ENCODE measurements at places on chromosomes 4 and X.

DNA sequence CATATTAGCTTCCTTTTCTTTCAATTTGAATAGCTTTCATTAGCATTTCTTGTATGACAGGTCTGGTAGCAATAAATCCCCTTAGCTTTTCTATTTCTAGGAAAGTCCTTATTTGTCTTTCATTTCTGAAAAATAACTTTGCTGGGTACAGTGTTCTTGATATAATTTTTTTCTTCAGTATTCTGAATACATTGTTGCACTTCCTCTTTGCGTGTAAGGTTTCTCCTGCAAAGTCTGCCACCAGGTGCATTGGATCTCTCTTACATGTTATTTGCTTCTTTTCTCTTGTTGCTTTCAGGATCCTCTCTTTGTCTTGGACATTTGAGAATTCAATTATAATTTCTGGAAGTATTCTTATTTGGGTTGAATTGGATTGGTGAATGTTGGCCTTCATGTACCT, 663.7 kb downstream of the GRXCR1 start:
- no peak overlapping the region for H3K27ac ChIP-seq
- H3K4me3 ChIP-seq = no peak overlapping the region

DNA sequence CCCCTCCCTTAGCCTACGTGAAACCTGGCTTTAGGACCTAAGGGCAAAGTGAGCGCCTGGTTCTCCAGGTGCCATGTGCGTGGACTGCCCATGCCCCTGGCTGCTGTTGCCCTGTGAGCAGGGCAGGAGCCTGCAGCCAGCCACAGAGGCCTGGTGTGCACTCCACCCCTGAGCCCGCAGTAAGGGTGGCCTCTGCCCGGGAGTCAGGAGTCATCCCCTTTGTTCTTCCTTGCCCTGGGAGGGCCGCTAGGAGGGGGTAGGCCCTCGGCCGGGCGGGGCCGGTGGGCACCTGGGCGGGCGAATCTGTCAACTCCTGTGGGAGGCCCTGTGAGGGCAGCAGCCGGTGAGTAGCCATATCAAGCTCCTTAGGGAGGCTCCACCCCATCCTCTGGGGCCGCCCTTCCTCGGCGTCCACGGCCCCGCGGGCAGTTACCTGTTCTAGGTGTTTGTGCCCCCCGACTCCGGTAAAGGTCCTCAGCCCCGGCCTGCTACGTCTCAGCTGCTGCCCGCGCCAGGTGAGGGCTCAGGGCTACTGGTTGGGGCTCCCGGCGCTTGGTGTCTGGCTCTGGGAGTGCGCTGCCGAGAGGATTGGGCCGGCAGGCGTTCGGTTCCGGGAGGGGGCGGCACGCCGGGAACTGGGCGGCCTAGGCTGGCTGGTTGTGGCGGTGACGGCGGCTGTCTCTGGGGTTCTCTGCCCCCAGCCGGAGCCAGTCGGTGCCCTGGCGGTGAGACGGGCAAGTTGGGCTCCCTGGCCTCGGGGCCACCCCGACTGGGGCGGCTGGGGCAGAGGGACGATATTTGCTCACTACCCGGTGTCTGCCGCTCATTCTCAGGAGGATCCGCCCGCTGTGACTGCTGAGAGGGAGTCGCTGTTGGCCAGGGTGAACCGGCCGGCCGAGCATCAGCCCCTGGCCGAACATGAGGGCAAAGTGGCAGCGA, 1060.2 kb downstream of the TECRL start:
- H3K27me3 ChIP-seq = no peaks in the 10 kb centered on the region
- no peaks in the 10 kb centered on the region for H3K36me3 ChIP-seq
- DNase-seq = no peak
- no peaks in the 10 kb centered on the region for H3K4me1 ChIP-seq
- no peak overlapping the region for H3K27ac ChIP-seq

DNA sequence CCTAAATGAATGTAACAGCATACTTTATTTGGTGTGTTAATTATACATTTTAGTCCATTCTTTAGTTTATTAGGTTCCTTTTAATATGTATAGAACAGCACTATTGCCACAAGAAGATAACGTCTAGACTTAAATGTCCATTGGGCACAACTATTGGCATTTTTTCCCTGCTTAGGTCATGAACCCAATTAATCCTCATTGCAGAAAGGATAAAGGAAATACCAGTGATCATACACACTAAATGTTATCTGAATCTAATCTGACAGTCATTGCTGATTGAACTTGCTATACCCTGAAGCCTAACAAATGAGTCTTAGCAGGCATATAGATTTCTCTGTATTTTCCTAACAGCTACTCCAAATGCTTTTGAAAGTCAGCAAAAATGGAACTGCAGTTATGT, 2250.0 kb upstream of the AGA start:
- no peak overlapping the region for H3K4me3 ChIP-seq
- H3K27ac ChIP-seq = no peak overlapping the region
- no peaks in the 10 kb centered on the region for H3K4me1 ChIP-seq
- H3K27me3 ChIP-seq = no peaks in the 10 kb centered on the region

DNA sequence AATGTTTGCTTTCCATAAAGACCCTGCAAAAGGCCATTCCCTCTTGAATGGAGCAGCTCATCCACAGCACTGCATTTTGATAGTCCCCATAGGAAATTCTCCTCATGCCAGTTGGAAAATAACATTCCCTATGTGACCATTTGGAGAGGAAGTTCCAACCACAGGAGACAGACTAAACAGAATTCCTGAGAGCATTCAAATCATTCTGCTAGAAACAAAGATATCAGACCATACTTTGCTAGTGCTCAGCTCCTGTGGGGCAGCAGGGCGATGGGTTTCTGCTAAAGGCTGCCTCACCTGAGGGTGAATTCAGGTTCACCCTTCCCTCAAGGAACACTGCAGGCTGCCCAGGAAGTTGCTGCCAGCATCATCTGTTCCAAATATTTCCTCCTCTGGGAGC, 58.8 kb downstream of the LNX1 start:
- no peaks in the 10 kb centered on the region for H3K27me3 ChIP-seq
- DNase-seq = peak; percentile 53
- H3K4me3 ChIP-seq = no peak overlapping the region
- H3K36me3 ChIP-seq = no peaks in the 10 kb centered on the region

DNA sequence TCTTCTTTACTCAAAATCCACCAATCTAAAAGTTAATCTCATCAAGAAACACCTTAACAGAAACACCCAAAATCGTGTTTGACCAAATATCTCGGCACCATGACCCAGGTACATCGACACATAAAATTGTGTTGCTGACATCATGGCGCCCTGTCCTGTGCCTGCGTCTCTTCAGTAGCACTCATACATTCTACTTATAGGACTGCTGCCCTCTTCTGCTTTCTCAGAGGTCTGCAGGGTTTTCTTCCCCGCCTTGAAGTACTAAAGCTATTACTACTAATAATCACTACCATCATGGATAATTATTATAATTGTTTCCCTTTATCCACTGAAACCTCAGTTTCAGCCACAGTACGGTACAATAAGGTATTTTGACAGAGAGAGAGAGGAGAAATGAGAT, 1403.1 kb upstream of the TENM3 start:
- H3K27ac ChIP-seq = no peak overlapping the region
- no peak for DNase-seq

GRCh38 chr4:26736621-26737020, 124.0 kb upstream of the STIM2 start:
- H3K27me3 ChIP-seq = no peaks in the 10 kb centered on the region
- DNase-seq = peak; percentile 77
- H3K27ac ChIP-seq = peak overlapping the region; percentile 93

DNA sequence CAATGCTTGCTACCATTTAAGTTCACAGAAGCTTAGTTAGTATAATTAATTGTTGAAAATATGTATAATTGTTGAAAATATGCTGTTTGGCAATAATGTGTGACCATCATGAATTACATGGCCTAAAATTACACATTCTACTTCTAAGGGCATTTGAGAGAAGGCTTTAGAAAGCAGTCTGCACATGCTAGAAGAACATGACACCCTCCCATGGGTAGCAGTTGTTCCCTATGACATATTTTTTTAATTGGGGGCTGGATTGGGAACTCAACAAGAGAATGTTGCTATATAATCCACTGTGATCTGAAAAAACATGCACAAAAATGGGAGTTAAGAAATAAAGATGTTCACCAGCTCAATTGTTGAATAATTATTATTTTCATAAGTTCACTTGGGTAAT, 331.4 kb downstream of the ARHGAP24 start:
- H3K27ac ChIP-seq = no peak overlapping the region
- DNase-seq = no peak
- no peaks in the 10 kb centered on the region for H3K27me3 ChIP-seq

GRCh38 chrX:11375614-11376119, 82.5 kb downstream of the AMELX start:
- no peaks in the 10 kb centered on the region for H3K27me3 ChIP-seq
- H3K36me3 ChIP-seq = no peaks in the 10 kb centered on the region
- no peak overlapping the region for H3K27ac ChIP-seq
- DNase-seq = no peak

- H3K36me3 ChIP-seq = no peaks in the 10 kb centered on the region
- H3K4me1 ChIP-seq = no peaks in the 10 kb centered on the region
- peaks cover 2% of the 10 kb centered on the region for H3K27me3 ChIP-seq
- no peak overlapping the region for H3K27ac ChIP-seq
- no peak for DNase-seq
Observed at GRCh38 chr4:14877246-14878225, 124.7 kb upstream of the CPEB2 start.

GRCh38 chr4:6974138-6974848, 64.7 kb downstream of the TBC1D14 start:
- H3K36me3 ChIP-seq = no peaks in the 10 kb centered on the region
- H3K27ac ChIP-seq = no peak overlapping the region
- H3K4me3 ChIP-seq = no peak overlapping the region
- 0 out of 2 replicates have a peak, but pooled peaks cover 1% of the 10 kb centered on the region for H3K4me1 ChIP-seq
- H3K27me3 ChIP-seq = no peaks in the 10 kb centered on the region
- DNase-seq = peak; percentile 84

DNA sequence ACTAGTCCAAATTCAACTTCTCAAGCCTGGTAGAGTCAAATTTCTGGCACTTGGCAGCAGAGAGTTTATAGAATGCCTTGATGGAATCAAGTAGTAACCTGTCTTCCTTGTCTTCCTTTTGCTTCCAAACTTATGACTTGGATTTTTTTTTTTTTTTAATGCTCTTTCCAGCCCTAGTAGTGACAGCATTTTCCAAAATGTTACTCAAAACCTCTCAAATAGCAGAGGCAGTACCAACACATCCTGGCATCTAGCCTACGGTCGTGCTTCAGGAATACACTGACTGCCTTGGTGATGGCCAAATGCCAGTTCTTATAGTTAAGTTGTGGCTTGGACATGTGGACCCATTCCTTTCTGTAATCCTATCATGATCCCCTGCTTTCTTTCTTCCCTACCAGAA, 46.0 kb downstream of the GALNT7 start:
- no peak overlapping the region for H3K27ac ChIP-seq
- peaks cover 4% of the 10 kb centered on the region for H3K4me1 ChIP-seq
- no peaks in the 10 kb centered on the region for H3K36me3 ChIP-seq
- H3K4me3 ChIP-seq = no peak overlapping the region
- no peaks in the 10 kb centered on the region for H3K27me3 ChIP-seq
- peak; percentile 17 for DNase-seq

- no peaks in the 10 kb centered on the region for H3K36me3 ChIP-seq
- no peaks in the 10 kb centered on the region for H3K4me1 ChIP-seq
Observed at GRCh38 chrX:31483336-31483735, 411.5 kb upstream of the FTHL17 start.

- no peaks in the 10 kb centered on the region for H3K36me3 ChIP-seq
- H3K4me3 ChIP-seq = no peak overlapping the region
- H3K27ac ChIP-seq = no peak overlapping the region
- no peaks in the 10 kb centered on the region for H3K27me3 ChIP-seq
- H3K4me1 ChIP-seq = no peaks in the 10 kb centered on the region
- no peak for DNase-seq
Observed at GRCh38 chr4:139675651-139676050, 10.0 kb downstream of the MGST2 start.

GRCh38 chr4:1933700-1934099, 62.5 kb downstream of the NSD2 start:
- H3K4me3 ChIP-seq = no peak overlapping the region
- H3K27ac ChIP-seq = no peak overlapping the region
- peaks cover 31% of the 10 kb centered on the region for H3K36me3 ChIP-seq
- no peak for DNase-seq
- H3K4me1 ChIP-seq = peaks cover 5% of the 10 kb centered on the region
- no peaks in the 10 kb centered on the region for H3K27me3 ChIP-seq

DNA sequence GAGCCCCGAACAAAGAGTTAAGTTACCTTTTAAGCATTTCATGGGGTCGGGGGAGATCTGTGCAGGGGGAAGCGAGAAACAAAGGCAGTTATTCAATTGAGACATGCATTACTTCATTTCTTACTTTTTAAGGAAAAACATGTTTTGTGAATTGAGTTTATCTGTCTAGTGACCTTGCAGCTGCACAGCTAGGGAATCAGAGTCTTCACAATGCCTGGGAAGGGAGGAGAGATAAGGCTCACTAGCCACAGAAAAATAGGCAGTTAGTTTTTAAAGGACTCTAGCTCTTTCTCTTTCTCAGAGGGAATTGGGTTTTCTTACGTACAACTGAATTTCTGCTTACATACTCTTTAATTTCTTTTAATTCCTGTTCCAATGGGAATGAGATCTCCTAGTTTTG, 26.2 kb upstream of the ZBTB33 start:
- no peaks in the 10 kb centered on the region for H3K27me3 ChIP-seq
- H3K4me3 ChIP-seq = no peak overlapping the region
- DNase-seq = no peak
- no peaks in the 10 kb centered on the region for H3K4me1 ChIP-seq

GRCh38 chrX:590693-591404, 39.7 kb upstream of the SHOX start:
- no peak overlapping the region for H3K27ac ChIP-seq
- no peaks in the 10 kb centered on the region for H3K36me3 ChIP-seq
- H3K4me1 ChIP-seq = no peaks in the 10 kb centered on the region
- no peak overlapping the region for H3K4me3 ChIP-seq
- no peak for DNase-seq

GRCh38 chr4:55397520-55398321, 2.0 kb downstream of the TMEM165 start:
- peak; percentile 90 for DNase-seq
- peaks cover 7% of the 10 kb centered on the region for H3K4me1 ChIP-seq
- H3K27me3 ChIP-seq = no peaks in the 10 kb centered on the region

GRCh38 chrX:67893931-67894330, 350.1 kb downstream of the AR start:
- no peak overlapping the region for H3K4me3 ChIP-seq
- no peak overlapping the region for H3K27ac ChIP-seq

DNA sequence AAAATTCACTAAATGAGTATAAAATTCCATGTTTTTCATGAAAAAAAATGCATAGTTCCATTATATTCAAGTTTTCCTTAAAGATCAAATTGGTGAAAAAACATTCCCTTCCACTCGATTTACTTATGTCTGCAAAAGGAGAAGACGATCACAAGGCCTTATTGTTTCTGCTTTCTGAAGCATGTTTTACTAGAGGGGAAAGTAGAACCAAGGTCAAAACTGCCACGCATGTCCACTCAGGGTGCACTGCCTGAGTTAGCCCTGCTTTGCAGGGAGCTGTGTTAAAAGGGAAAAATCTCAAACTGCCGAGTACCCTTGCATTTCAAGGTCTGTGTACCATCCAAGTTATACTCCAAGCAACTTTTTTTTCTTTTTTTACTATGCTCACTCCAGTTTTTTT, 57.2 kb downstream of the TRAPPC11 start:
- H3K36me3 ChIP-seq = peaks cover 16% of the 10 kb centered on the region
- H3K4me3 ChIP-seq = no peak overlapping the region
- no peaks in the 10 kb centered on the region for H3K27me3 ChIP-seq

Measured in IMR-90 (cell line).